Aorta (tissue), 5 donors: ENCODE measurements at places on chromosomes 16 and 17. TPM values are rescaled to one million over a fixed set of nuclear protein-coding genes. Genes with fewer than 3 reads are reported as not detected.

Gene FOXC2
- total RNA-seq = 29.0 TPM

DNA sequence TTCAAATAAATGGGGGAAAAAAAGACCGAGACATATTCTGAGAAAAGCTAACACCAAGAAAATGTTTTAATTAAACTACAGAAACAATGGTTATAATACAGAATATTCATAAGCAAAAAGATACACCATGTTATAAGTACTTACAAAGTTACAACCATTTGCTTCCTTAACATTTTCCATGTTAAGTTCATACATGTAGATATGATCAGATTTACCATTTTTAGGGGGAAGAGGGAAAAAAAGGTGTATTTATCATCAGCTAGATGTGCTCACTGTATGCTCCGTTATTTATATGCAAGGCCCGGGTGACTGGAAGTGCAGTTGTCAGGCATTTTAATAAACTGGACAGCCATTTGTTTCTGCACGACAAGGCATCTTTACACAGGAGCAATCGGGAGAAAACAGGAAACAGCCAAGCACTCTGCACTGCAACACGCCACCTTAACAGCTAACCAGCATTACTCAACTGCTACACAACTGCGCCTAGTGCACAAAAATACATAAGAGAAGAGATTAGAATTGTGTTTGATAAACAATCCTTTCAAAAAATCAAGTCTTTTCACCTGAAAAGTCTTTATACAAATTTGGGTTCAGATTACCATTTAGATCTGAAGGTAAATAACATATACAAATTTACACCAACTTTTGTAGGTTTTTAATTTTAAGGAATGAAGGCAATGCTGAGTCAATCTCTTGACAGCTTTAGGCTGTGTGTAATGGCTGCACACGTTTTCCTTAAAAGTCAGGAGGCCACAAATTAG is 2.9 kb downstream of the SRSF2 start:
- H3K27ac ChIP-seq = no peak overlapping the region
- no peak overlapping the region for H3K4me3 ChIP-seq
- H3K4me1 ChIP-seq = no peaks in the 10 kb centered on the region

DNA sequence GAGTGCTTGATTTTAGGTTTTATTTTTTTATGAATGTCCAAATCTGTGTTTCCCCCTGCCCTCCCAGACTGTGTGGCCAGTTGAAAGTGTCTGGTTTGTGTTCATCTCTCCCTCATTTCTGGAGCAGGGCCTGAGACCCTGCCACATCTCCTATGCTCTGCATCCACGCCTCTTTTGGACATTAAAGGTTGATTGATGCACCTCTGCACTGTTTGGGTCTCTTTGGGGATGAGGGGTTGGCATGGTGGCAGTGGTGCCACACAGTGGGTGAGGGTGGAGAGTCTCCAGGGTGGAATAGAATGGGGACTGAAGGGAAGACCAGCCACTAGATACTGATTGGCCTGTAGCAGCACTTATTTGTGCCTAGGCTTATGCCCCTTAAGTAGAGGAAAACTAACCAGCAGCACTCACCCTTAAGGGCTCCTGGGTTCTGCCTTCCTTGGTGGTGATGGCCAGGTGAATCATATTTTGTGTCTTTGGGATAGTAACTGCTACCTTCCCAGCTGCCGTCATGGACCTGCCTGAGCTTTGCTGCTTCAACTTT is 7.9 kb downstream of the DYNLL2 start:
- H3K36me3 ChIP-seq = peaks cover 10% of the 10 kb centered on the region
- H3K27me3 ChIP-seq = no peaks in the 10 kb centered on the region
- no peak for DNase-seq

GRCh38 chr17:36720131-36720530 is 118.7 kb downstream of the MRM1 start:
- no peaks in the 10 kb centered on the region for H3K4me1 ChIP-seq
- no peak for DNase-seq
- H3K27ac ChIP-seq = no peak overlapping the region
- no peak overlapping the region for H3K4me3 ChIP-seq
- H3K27me3 ChIP-seq = no peaks in the 10 kb centered on the region

DNA sequence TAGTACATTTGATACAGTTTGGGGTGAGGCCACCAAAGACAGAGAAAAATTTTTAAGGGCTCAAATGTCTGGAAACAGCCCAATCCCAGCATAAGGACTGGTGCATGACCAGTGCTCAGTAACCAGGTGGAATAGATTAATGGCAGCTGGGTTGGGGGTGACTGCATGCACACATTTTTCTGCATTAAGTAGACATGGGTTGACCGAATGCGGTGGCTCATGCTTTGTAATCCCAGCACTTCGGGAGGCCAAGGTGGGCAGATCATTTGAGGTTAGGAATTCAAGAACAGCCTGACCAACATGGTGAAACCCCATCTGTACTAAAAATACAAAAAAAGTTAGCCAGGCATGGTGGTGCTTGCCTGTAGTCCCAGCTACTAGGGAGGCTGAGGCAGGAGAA is 121.1 kb upstream of the HSBP1 start:
- DNase-seq = no peak
- H3K36me3 ChIP-seq = no peaks in the 10 kb centered on the region
- no peaks in the 10 kb centered on the region for H3K27me3 ChIP-seq
- H3K27ac ChIP-seq = no peak overlapping the region

Gene ZACN
- total RNA-seq = not detected

- peaks cover 11% of the 10 kb centered on the region for H3K36me3 ChIP-seq
- H3K4me3 ChIP-seq = no peak overlapping the region
- no peak overlapping the region for H3K27ac ChIP-seq
- H3K27me3 ChIP-seq = no peaks in the 10 kb centered on the region
- no peak for DNase-seq
- no peaks in the 10 kb centered on the region for H3K4me1 ChIP-seq
These were observed 4.1 kb downstream of the COX4I1 start for GRCh38 chr16:85803570-85803969.

Gene CDR2L
- 23.6 TPM for total RNA-seq

DNA sequence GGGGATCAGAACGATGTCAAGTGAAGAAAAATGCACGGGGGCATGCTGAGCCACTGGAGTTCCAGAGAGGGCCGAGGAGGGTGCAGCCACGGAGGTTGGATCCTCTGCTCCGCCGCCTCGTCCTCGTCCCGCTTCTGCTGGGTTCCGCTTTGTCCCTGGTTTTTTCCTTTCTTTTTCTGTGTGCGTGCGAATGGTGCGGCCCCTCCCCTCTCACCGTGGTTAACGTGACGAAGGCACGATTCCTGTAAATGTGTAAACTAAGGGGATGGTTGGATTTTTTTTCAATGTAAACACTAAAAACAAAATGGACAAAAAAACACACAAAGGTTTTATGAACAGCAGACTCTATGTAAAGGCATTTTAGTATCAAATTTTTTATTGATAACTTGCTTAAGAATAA is 46.7 kb downstream of the ACTG1 start:
- H3K4me3 ChIP-seq = no peak overlapping the region
- no peaks in the 10 kb centered on the region for H3K36me3 ChIP-seq
- no peaks in the 10 kb centered on the region for H3K27me3 ChIP-seq
- H3K4me1 ChIP-seq = no peaks in the 10 kb centered on the region
- H3K27ac ChIP-seq = no peak overlapping the region

- peak overlapping the region; percentile 90 for H3K27ac ChIP-seq
- H3K4me3 ChIP-seq = peak overlapping the region; percentile 86
- H3K27me3 ChIP-seq = no peaks in the 10 kb centered on the region
- H3K36me3 ChIP-seq = no peaks in the 10 kb centered on the region
- H3K4me1 ChIP-seq = no peaks in the 10 kb centered on the region
- DNase-seq = no peak
These were observed 1.5 kb downstream of the PAFAH1B1 start for GRCh38 chr17:2594722-2595599.

GRCh38 chr16:53503991-53504663 is 1.1 kb upstream of the AKTIP start:
- no peaks in the 10 kb centered on the region for H3K36me3 ChIP-seq
- peak; percentile 84 for DNase-seq
- peak overlapping the region; percentile 62 for H3K4me3 ChIP-seq
- H3K27me3 ChIP-seq = no peaks in the 10 kb centered on the region
- peaks cover 4% of the 10 kb centered on the region for H3K4me1 ChIP-seq
- H3K27ac ChIP-seq = peak overlapping the region; percentile 93

GRCh38 chr16:57028086-57028485 is 38.7 kb downstream of the NLRC5 start:
- H3K36me3 ChIP-seq = no peaks in the 10 kb centered on the region
- H3K4me1 ChIP-seq = no peaks in the 10 kb centered on the region
- H3K27ac ChIP-seq = no peak overlapping the region
- peak; percentile 40 for DNase-seq
- no peaks in the 10 kb centered on the region for H3K27me3 ChIP-seq

GRCh38 chr17:34397265-34397664 is 34.2 kb upstream of the CCL1 start:
- H3K4me3 ChIP-seq = no peak overlapping the region
- H3K4me1 ChIP-seq = no peaks in the 10 kb centered on the region
- H3K36me3 ChIP-seq = no peaks in the 10 kb centered on the region
- no peak for DNase-seq

- H3K4me3 ChIP-seq = no peak overlapping the region
- no peaks in the 10 kb centered on the region for H3K27me3 ChIP-seq
- H3K27ac ChIP-seq = no peak overlapping the region
- DNase-seq = peak; percentile 70
- H3K36me3 ChIP-seq = no peaks in the 10 kb centered on the region
These were observed 766 bp upstream of the B3GNT9 start for GRCh38 chr16:67151431-67152097.

DNA sequence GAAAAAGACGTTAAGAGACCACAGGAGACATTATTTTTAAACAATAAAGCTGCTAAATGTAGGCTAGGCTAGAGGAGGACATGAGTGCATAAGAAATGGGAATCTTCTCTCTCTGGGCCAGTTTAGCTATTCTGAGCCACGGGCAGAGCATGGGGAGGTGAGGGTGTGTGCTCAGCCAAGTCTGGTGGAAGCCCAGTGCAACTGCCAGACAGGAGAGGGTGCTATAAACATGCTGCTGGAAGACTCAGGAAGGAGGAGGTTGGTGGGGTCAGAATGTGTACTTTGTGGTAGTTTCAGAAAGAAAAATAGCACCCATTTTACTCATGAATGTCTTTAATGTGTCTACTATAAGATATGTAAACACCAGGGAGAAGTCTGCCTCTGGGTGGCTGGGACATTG is 5.9 kb upstream of the SDK2 start:
- H3K4me3 ChIP-seq = no peak overlapping the region
- H3K36me3 ChIP-seq = no peaks in the 10 kb centered on the region
- peaks cover 2% of the 10 kb centered on the region for H3K27me3 ChIP-seq
- no peak overlapping the region for H3K27ac ChIP-seq
- H3K4me1 ChIP-seq = no peaks in the 10 kb centered on the region

DNA sequence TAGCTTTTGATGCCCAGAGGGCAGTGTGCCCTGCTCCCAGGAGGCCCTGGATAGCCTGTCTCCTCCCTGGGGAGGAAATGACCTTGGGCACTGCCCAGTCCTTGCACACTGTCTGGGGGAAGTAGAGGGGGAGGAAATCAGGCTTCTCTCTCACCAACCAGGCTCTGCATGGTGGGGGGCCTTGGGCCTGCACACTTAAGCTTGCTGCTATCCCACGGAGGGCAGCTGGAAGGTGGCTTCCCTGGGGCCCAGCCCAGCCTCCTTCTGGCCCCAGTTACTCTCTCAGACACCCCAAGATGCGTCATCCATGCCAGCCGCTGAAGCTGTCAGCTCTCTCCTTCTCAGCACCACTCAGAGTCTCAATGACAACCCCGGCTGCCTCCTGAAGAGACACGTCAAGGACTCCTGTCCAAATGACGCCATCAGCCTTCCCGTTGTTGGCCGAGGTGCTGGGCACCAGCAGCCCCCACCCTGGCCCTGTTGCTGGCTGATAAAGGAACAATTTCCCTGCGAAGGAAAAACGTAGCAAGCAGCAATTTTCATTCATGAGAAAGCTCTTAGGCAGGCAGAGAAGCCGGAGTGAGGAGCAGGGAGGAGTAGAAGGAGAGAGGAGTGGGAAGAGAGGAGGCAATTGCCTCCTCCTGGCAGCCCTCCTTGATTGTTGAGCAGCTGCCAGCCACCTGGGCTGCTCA is 95.5 kb downstream of the SDK2 start:
- H3K27me3 ChIP-seq = no peaks in the 10 kb centered on the region
- H3K27ac ChIP-seq = no peak overlapping the region
- H3K4me1 ChIP-seq = no peaks in the 10 kb centered on the region
- H3K36me3 ChIP-seq = no peaks in the 10 kb centered on the region

DNA sequence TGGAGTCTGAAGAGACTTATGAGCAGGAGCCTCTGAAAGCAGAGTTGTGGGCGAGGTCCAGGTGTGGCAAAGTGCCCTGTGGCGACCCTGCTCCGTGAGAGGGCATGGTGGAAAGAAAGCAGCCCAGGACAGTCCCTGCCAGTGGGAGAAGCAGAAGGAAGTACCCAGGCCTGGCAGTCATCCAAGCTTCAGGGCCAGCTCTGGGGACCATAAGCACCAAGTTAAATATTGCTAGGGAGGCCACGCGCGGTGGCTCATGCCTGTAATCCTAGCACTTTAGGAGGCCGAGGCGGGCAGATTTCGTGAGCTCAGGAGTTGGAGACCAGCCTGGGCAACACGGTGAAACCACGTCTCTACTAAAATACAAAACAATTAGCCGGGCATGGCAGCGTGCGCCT is 4.9 kb upstream of the ASGR1 start:
- no peaks in the 10 kb centered on the region for H3K36me3 ChIP-seq
- no peak overlapping the region for H3K27ac ChIP-seq
- H3K27me3 ChIP-seq = no peaks in the 10 kb centered on the region
- no peaks in the 10 kb centered on the region for H3K4me1 ChIP-seq

DNA sequence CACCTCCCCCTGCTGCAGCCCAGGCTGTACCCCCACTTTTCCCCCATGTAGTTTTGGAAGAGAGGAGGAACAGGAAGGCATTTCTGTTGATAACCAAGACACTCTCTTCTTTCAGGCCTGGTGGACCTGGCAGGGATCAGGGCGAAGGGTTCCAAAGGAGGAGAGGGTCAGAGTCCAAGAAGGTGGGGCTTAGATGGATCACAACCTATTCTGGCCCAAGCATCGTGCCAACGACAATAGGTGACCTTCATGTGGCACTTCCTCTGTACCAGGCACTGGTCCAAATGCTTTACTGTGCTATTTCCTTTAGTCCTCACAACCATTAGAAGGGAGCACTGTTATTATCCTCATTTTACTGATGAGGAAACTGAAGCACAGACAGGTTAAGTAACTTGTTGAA is 84.3 kb downstream of the TMEM132E start:
- no peak overlapping the region for H3K27ac ChIP-seq
- H3K4me1 ChIP-seq = no peaks in the 10 kb centered on the region
- no peak overlapping the region for H3K4me3 ChIP-seq
- DNase-seq = no peak
- no peaks in the 10 kb centered on the region for H3K36me3 ChIP-seq

- DNase-seq = no peak
- no peak overlapping the region for H3K27ac ChIP-seq
- no peaks in the 10 kb centered on the region for H3K36me3 ChIP-seq
- H3K4me1 ChIP-seq = no peaks in the 10 kb centered on the region
These were observed 42.5 kb downstream of the MYH3 start for GRCh38 chr17:10614536-10615155.

DNA sequence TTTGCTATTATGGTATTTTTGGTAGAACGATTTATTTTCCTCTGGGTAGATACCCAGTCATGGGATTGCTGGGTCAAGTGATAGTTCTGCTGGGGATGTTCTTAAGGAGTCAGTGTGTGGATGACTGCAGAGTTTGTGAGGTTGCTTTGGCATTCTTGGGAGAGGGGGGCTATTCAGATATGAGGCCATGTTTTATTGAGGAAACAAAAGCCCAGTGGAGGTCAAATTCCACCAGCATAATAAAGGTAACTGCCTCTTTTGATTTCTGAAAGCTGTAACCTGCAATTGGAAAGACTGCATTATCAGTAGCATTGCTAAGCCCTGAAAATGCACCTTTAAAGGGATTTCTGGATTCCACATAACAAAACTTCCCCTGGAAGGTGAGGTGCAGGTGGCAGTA is 43.7 kb upstream of the HNF1B start:
- H3K27me3 ChIP-seq = no peaks in the 10 kb centered on the region
- no peak overlapping the region for H3K27ac ChIP-seq
- no peak overlapping the region for H3K4me3 ChIP-seq
- H3K36me3 ChIP-seq = no peaks in the 10 kb centered on the region

Gene CRISPLD2
- 108 TPM for total RNA-seq
